ENCODE measurements at places on chromosomes 7 and 10. TPM values are rescaled to one million over a fixed set of nuclear protein-coding genes. Genes with fewer than 3 reads are reported as not detected.

DNA sequence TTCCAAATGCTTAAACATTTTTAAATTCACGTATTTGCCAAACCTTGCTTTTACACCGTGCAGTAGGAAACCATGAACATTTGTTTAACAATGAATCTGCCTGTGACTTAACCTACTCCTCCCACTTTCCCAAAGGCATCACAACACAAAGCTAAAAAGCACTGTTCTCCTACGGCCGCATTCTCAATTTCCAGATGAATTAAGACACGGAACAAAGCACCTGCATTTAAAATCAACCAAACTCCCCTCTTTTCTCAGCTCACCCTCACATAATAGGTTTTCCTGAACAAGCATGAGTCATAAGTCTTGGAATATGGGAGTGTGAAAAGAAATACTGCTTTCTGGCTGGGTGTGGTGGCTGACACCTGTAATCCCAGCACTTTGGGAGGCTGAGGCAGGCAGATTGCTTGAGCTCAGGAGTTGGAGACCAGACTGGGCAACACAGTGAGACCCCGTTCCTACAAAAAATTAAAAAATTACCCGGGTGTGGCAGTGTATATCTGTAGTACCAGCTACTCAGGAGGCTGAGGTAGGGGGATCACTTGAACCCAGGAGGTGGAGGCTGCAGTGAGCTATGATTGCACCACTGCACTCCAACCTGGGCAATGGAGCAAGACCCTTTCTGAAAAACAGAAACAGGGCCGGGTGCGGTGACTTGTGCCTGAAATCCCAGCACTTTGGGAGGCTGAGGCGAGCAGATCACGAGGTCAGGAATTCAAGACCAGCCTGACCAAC, 51.7 kb upstream of the CYTH3 start:
- no peak for DNase-seq

GRCh38 chr10:35794703-35795102, 152.6 kb upstream of the FZD8 start:
- no peak for DNase-seq

GRCh38 chr10:57338823-57339558, 928.7 kb downstream of the IPMK start:
- no peak for DNase-seq

GRCh38 chr7:92615861-92616260, 25.7 kb upstream of the FAM133B start:
- DNase-seq = no peak

- no peak for DNase-seq
Measured at GRCh38 chr10:119364645-119365600, 157.6 kb downstream of the GRK5 start.

The NKX2-3 gene
- total RNA-seq = not detected

DNA sequence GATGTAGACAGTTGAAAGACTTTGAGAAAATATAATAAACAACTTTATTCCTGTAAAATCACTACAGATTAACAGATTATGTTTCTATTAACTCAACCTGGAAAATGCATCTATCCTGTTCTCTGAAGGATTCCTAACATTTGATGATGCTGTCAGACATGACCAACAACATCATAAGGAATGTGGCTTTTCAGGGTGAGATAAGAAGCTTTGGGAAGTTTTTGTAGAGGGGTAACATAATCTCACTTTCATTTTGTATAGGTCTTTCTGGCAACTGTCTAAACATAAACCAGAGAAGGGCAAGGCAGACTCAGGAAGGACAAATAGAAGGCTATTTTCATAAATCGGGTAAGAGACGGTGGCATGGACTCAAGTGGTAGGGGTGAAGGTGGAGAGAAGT, 112.2 kb downstream of the TES start:
- no peak for DNase-seq

GRCh38 chr7:138887085-138887710, 89.2 kb upstream of the ATP6V0A4 start:
- no peak for DNase-seq

The GIMAP5 gene
- 19.2 TPM for total RNA-seq

- DNase-seq = no peak
Measured at GRCh38 chr7:139602143-139602722, 78.7 kb downstream of the CLEC2L start.

The SLC29A3 gene
- total RNA-seq = 22.4 TPM

DNA sequence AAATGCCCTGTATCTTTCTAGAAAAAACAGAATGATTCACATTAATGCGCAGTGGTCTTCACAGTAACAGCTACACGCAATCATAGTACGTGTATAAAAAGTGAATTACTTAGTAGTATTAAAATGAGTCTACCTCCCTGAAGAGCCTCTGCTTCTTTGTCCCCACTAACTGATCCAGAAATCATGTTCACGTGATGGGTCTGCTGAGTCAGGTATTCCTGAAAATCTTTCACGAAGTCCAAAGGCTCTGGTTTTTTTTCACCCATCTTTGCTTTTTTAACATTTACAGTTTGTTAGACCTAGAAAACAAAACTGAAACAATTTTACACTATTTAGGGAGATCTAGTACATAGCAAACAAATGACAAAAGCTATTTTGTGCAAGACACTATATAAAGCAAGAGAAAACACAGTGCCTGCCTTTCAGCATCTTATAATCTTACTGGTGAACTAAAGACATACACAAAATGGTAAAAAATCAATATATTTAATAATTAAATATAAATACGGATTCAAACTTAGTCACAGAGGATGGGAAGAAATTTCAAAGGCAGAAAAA, 10.2 kb downstream of the IKZF5 start:
- no peak for DNase-seq

- DNase-seq = no peak
Measured at GRCh38 chr7:155684543-155684942, 40.1 kb downstream of the RBM33 start.

The TEX36 gene
- total RNA-seq = not detected

GRCh38 chr7:87152897-87153641, 816 bp downstream of the DMTF1 start:
- DNase-seq = peak; percentile 46

- no peak for DNase-seq
Measured at GRCh38 chr10:73971636-73972354, 26.1 kb upstream of the VCL start.

The MOSPD3 gene
- 18.0 TPM for total RNA-seq

The TMEM236 gene
- total RNA-seq = 0.49 TPM

DNA sequence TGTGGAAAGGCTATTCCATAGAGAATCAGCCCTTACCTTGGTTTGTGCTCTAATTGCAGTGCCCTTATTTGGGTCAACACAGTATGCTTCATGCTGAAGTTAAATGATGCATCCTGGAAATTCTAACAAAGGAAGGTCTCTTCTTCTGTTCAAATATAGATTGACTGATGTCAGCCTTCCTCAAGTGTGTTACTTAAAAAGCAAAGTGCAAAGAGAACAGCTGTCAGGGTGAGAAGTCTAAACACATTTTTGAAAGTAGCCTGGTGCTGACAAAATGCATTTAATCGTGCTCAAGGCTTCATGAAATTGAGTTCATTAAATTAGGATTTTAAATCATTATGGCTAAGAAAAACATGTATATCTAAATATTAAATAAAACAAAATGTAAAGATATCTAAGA, 19.5 kb downstream of the AGR2 start:
- no peak for DNase-seq

DNA sequence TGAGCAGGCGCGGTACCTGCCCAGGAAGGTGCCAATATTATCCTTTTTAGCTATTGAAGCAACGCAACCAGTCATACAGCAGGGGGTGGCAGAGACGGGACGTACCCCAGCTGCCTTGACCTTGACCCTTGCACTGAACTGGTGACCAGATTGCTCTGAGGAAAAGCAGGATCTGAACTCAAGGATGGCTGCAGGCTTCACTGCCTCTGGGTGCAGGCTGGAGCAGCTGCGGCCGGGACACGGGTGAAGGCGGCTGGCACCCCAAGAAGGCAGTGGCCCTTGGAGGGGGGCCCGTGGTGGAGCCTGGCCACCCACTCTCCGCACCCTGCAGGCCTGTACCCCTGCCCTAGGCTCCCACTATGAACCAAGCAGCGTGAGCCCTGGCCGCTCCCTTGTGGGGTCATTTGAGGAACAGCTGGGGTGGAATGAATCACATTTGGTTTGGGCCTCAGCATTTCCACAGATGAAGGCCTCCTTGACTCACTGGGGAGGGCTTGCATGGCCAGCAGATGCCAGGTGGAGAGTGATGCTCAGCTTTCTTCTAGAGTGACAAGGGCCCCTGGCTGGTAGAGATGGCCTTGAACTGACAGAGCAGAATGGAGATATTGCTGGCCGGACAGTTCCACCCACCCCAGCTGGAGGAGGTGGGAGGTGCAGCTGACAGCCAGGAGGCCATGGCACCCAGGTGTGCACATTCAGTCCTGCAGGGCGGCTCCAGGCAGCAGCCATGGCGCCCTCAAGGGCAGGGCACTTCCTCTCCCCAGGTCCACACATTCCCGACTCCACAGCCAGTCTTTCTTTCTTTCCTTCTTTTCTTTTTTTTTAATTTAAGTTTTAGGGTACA, 218.7 kb downstream of the WDR37 start:
- DNase-seq = peak; percentile 29

The ACHE gene
- total RNA-seq = 4.0 TPM

The FKBP6 gene
- total RNA-seq = not detected

The PVRIG gene
- total RNA-seq = 1.1 TPM

DNA sequence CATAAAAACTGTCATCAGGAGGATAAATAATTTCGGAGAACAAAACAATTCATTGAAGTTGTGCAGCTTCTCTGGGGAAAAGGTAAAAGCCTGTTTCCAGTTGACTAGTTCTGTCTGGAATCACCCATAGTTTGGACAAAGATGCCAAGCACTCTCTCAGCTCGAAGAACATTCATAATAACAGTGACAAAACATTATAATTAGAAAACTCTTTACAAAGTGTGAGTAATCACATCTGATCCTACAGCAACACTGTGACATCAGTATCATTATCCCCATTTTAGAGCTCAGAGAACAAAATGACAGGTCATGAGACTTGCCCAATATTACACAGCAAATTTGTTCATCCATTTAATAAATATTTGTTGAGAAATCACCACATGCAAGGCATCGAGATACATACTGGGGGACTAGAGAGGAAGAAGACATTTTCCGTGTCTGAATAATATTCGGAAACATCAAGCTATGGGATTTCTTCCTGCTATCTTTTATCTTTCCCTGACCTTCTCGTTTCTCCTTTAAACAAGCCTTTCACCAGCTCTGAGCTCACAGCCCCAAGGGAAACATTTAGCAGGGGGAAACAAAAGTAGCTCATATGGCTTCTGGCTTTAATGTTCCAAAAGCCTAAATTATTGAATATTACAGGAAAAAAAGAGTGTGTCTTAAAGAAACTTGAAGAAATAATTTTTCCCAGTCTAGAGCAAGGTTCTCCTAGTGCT, 123.3 kb upstream of the GHITM start:
- DNase-seq = no peak

The ACTA2 gene
- total RNA-seq = 1,405 TPM

DNA sequence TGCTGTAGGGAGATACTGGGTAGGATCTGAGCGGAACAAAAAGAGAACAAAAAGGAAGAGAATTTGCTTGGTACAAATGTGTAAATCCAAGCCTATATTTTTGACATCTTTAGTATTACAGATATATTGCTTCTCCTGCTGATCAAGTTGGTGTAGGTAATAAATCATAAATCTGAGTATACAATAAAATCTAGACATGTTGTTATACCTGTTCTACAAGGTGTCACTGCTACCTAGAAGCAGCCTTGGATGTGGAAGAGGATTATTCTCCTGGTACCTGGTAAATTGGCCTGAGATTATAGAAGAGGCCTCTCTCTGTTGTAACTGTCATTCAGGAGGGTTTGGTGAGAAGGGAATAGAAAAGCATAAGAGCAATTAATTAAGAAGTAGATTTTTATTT, 89.9 kb upstream of the LSM8 start:
- DNase-seq = no peak

GRCh38 chr7:157881048-157881771, 544.4 kb downstream of the DNAJB6 start:
- no peak for DNase-seq

DNA sequence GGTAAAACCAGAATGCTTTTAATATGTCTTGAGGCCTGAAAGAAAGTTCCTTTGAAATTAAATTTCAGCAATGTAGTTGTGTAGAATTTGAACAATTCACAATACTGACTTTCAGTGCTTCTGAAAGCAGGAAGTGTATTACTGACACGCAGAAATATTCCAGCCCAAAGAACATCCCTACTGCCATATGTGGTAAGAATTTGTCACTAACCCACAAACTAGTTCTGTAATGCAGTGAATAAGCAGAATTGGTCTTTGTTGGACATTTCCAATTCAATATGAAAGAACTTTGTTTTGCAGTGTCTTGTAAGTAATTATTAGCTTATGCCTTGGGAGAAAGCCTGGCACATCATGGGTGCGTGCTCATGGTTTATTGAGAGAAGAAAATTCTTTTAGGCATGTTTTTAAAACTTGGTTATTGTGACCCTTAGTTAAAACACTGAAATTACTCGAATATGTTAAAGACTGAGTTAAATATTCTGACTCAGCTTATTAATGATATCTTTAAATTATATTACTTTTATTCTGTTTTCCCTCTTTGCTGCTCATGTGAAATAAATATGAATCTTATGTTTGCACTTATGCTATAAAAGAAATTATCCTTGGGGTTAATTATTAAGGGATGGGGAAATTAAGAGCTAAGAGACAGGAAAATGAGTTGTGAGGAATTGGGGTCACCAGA, 33.4 kb downstream of the PTPN12 start:
- DNase-seq = no peak

The TAS2R41 gene
- not detected for total RNA-seq

The PPP3CB gene
- 47.1 TPM for total RNA-seq

The WNT8B gene
- total RNA-seq = 0.99 TPM

DNA sequence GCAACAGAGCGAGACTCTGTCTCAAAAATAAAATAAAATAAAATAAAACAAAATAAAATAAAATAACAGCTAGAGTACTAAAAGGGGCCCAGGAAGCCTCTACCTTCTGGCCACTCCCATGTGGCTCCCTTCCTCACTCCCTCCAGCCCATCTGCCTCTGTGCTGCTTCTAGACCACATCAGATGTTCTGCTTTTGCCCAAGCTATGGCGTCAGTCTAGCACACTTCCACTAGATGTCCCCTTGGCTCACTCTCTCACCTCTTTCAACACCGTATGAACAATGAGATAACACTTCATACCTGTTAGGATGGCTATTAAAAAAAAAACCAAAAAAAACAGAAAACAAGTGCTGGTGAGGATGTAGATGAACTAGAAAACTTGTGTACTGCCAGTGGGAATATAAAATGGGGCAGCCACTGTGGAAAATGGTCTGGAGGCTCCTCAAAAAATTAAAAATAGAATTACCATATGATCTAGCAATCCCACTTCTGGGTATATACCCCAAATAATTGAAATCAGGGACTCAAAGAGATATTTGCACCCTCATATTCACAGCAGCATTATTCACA, 132.3 kb downstream of the ARHGAP22 start:
- no peak for DNase-seq

Measured in ureter (tissue), 1 donor.